RWPE1 (cell line): ENCODE measurements at places on chromosomes 6 and 20.

DNA sequence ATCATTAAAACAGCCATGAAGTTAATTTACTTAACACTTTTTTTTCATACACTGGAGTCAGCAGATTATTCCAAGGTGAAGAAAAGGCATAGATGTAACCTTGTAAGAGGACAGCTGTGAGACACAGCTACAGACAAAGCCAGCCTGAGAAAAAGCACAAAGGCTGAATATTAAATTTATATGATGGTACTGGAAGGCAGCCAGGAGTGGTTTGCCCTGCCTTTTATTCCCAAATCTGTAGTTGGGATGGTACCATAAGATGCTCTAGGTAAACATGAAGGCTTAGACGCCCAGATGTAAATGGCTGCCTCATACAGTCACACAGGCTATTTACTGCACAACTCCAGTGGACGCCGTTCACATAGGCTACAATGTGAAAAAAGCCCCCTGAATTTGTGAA, 42.1 kb upstream of the LOC128125822 start:
- DNase-seq: no peak

GRCh38 chr6:92231171-92231701, 1188.1 kb downstream of the EPHA7 start:
- no peak for DNase-seq

DNA sequence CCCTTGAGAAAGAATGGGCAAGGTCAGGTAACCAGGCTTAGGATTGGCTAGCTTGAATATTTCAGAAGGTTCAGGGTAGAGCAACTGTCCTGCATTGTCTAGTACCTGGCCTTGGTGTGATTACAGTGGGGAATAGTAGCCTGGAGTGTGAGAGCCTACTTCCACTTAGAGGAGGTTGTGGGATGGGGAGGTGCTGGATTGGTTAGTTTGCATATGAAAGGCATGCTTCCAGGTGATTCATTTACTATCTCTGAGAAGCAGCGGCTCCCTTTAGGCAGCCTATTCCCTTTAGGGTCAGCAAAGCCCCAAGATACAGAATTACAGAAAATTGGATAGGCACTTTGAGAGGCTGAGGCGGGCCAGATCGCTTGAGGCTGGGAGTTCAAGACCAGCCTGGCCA, 25.0 kb upstream of the SCGN start:
- DNase-seq: peak; percentile 20

DNA sequence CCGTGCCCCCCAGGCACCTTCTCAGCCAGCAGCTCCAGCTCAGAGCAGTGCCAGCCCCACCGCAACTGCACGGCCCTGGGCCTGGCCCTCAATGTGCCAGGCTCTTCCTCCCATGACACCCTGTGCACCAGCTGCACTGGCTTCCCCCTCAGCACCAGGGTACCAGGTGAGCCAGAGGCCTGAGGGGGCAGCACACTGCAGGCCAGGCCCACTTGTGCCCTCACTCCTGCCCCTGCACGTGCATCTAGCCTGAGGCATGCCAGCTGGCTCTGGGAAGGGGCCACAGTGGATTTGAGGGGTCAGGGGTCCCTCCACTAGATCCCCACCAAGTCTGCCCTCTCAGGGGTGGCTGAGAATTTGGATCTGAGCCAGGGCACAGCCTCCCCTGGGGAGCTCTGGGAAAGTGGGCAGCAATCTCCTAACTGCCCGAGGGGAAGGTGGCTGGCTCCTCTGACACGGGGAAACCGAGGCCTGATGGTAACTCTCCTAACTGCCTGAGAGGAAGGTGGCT, 960 bp downstream of the TNFRSF6B start:
- peak; percentile 55 for DNase-seq

- DNase-seq: no peak
Observed at GRCh38 chr6:75150685-75151412, 55.0 kb downstream of the COL12A1 start.

DNA sequence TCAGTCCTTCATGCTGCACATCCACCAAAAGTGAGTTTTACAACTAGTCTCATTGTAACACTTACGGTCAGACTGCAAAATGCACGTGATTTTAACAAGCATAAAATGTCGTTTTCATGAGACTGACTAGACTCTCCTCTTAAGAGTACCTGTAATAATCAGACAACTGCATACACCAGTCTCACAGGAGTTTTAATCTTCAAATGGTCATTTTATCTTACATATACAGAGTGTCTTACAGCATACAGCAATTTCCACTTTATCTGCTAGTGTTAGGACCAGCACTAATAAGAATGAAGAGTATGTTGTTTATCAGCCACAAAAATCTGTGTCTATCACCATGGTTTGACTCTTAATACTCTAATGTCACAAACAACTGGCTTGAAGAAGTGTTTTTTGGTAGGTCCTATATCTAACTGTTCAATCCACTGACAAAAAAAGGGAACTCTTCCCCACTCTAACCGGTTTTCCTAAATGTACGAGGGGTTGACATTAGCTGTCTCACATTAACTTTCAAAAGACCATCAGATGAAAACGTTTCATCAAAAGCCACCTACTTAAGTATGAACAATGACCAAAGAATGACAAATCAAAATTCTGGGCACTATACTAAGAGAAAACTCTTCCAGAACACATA, 1.5 kb upstream of the ASF1A start:
- no peak for DNase-seq

- DNase-seq: no peak
Observed at GRCh38 chr20:51037532-51038115, 14.7 kb upstream of the KCNG1 start.

GRCh38 chr6:167526465-167527368, 201.8 kb downstream of the TTLL2 start:
- DNase-seq: no peak

DNA sequence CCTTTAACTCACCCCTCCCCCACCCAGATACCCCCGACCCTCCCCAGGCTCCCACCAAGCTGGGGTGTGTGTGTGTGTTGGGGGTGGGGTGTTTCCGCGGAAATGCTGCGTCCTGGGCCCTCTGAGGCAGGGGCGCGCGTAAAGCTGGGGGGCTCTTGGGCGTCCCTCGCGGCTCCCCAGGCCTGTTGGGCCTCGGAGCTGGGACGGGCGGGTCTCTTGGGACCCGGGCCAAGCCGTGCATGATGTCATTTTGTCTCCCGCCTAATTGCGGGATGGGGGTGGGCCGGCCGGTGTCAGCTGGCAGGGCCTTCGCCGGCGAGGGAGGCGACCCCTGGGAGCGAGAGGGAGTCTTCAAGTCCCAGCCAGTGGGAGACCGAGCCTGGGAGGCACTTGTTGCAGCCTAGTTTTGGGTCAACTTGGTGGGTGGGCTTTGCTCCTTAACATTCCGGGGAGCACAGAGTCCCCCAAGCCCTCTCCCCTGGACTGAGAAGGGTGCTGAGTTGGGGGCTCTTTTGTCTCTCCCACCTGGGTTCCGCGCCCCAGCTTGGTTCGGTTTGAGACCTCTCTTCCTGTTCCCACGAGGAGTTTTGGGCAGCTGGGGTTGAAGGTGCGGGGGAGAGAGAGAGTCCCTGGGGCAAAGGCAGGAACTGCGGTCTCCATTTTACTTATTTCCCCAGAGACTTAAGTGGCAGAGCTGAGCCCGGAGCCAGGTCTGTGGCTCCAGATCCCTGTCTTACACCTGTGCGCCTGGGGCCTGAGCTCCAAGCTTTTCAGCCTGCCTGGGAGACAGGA, 623 bp downstream of the MYBL2 start:
- DNase-seq: peak; percentile 65

DNA sequence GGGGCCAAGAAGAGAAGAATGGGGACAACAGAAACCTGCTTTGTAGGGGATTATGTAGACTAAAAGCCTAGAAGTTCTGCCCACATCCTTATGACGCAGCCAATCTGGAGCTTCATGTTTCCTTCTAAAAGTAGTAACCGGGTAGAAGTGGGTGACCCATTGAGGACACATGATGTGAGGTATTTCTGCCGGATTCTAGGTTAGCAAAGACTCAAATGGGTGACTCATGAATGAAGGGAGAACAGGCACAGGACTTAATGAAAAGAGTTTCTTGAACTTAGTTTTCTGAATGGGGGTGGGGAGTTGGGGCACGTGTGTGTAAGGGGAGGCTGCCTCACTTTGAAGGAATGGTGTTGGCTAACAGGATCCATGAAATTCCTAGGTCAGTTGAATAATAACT, 68.8 kb downstream of the CDS2 start:
- no peak for DNase-seq

- DNase-seq: no peak
Observed at GRCh38 chr6:70599187-70599586, 32.5 kb downstream of the SDHAF4 start.
